ENCODE measurements at places on chromosomes 13 and 19.

GRCh38 chr19:42207767-42208271 lies 9.7 kb downstream of the DEDD2 start:
- no peak for DNase-seq

DNA sequence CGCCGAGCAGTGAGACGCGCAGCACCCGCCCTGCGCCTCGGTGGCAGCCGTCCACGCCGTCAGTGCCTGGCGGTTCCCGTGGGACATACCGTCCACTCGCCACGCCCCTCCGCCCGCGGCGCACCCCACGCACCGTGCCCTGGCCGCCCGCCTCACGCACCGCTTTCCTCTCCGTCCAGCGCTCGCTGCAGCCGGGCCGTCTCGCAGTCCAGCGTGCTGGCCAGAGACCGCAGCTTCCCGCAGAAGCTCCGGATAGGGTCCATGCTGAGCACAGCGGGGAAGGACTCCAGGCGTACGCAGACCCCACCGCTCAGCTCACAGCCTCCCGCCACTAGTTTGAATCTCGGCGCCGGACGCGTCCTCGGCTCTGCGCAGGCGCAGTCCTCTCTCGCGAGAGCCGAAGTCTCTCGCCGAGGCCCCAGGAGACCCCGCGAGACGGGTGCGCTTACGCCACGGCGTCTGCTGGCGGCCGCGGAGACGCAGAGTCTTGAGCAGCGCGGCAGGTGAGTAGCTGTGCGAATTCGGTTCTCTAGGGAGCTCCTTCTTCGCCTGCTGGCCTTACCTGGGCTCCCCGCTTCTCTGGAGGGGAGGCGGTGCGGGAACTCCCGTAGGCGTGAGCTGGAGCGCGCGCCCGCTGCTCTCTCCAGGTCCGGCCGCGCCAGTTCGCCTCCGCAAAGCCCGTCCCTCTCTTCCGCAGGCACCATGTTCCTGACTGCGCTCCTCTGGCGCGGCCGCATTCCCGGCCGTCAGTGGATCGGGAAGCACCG lies at the start of the genes MRPL57 and SKA3:
Gene MRPL57 (plus strand): TSS at position 444 of the 767 bp plus-strand sequence. CDS start 259 bp downstream, at position 703.
Gene SKA3 (minus strand): TSS at position 338 of the 767 bp plus-strand sequence. CDS start 75 bp downstream, at position 263.
- peak; percentile 96 for DNase-seq

- no peak for DNase-seq
These were observed 4.9 kb upstream of the HSPH1 start for GRCh38 chr13:31166591-31166990.

- peak; percentile 65 for DNase-seq
These were observed 520 bp downstream of the ZNF600 start for GRCh38 chr19:52786078-52786463.

DNA sequence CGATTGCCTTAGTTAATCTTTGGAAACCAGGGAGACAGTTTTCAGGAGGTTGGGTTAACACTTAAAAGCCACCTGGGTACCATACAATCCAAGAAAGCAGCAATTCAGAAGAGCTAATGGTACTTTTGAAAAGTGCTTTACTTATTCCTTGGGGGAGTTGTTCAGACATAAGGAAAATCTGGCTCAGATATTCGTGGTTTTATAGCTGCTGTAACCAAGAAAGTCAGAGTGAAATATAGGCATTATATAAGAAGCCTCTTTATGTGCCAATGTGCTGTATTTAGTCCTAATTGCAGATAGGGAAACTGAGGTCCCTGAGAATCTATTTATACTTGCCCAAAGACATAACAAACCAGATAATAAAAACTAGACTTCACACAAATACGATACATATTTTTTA lies 387.5 kb downstream of the COG6 start:
- DNase-seq, result no peak

DNA sequence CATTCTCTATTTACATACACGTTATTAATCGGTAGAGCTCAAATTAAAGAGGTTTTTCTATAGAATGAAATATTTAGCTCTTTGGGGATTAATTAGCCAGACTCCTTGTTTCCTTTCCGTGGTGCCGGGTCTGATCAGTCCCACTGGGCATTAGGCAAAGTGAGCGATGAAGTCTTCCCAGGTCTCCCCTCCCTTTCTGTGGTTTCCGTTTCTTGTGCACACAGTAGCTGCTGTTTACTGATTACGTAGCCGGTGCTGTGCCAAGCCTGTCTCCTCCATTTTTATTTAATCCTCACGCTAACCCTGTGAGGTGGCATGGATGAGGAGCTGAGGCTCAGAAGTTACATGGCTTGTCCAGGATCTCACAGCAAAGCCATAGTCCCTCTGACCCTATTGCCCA lies 9.0 kb downstream of the SLC25A15 start:
- DNase-seq, result no peak

GRCh38 chr19:12983542-12984142 lies 11.6 kb upstream of the NFIX start:
- peak; percentile 88 for DNase-seq

DNA sequence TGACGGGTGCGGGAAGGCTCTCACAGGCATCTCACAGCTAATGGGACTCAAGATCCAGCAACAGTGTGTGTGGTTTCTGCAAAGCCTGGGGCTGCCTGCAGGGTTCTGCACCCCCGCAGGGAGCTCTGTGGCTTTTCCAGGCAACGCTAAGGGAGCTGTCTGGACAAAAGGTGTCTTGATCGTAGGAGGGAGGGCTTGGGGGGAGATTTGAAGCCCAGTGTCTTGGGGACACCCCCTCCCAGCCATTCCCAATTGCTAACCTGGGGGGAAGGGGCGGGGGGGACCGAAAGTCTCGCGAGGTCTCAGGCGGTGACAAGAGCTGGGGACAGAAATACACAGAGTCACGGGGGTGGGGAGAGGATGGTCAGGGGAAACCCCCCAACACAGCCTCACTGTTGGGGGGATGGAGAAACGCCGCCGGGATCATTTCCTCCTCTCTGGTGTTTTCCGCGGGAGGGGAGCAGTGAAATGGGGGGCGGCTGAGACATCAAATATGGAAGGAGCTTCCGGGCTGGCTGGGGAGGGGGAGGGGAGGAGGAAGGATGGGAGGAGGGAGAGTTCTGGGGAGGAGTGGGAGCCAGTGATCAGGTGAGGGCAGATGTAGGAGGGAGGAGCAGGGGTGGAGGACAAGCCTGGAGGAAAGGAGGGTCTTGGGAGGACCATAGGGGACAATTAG lies 13.3 kb downstream of the KCNC3 start:
- DNase-seq, result no peak

DNA sequence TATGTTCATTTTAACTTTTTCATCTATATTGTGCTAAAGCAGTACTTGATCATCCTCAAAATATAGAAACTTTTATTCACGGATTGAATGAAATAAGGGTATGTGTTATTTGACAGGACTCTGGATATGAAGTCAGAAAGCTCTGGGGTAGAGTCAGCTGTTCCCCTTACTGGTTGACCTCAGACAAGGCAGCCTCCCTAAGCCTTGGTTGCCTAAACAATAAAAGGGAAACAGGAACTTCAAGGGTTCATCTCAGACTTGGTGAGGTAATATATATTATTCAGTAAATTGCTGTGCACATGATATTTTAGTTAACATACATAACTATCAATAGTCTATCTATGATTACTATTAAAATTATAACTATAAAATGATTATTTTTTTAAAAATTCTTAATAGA lies 13.6 kb downstream of the POLR1D start:
- DNase-seq, result no peak

DNA sequence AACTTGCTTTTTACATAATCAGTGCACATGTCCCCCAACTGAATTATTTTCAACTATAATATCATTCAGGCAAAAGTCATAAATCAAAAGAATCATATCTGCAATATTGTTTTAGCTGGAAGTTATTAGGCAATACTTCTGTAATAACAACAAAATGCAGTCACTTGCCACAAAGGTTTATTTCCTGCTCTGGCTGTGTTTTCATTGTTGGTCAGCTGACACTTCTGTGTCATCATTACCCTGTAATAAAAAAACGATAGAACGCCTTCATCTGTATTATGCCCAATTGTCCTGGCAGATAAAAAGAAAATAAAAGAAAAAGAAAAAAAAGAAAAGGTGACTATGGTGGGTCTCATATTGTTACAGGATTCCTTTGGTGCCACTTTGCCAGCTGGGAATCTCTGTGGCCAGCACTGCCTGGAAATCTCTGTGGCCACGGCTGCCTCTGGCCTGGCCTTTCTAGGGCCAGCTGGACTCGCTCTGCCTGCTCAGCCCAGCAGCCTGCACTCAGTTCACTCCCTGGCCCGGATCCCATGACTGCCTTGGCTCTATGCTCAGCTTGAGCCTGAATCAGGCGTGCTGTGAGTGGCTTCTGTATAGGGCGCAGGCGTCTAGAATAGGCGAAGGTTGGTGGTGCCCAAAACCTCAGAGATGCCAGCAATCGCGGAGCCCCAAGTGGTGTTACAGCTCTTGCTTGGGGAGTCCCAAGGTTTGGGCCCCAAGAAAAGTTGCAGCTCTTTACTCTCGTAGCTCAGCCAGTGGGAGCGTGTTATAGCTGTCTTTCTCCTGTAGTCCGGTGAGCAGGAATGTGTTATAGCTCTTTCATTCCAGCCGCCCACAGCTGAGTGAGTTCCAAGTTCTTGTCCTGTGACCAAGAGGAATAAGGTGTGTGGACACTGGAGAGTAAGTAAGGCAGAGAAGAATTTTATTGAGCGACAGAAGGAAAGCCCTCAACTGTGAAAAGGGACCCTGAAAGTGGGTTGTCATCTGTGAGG lies 1227.1 kb downstream of the SLITRK1 start:
- DNase-seq, result peak; percentile 46

DNA sequence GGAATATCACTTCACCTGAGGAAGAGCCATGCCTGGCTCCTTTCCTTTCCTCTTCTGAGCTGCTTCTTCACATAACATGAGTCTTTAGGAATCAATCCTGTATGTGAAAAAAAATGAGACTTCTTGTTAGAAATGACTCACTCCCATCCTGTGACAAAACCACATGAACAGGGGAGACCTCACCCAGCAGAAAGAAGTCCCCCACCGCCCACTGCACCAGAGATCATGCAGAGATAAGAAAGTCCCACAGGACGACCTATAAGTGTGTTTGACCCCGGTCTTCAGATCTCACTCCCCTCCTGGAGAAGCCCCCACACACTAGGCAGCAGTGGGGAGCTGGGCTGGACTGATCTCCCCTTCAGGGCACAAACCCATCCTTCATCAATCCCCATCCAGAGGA lies 7.8 kb downstream of the ZNF600 start:
- DNase-seq, result no peak

GRCh38 chr13:60869225-60869624 lies 472.2 kb downstream of the TDRD3 start:
- no peak for DNase-seq

- DNase-seq, result no peak
These were observed 41.5 kb downstream of the PDS5B start for GRCh38 chr13:32627793-32628192.

DNA sequence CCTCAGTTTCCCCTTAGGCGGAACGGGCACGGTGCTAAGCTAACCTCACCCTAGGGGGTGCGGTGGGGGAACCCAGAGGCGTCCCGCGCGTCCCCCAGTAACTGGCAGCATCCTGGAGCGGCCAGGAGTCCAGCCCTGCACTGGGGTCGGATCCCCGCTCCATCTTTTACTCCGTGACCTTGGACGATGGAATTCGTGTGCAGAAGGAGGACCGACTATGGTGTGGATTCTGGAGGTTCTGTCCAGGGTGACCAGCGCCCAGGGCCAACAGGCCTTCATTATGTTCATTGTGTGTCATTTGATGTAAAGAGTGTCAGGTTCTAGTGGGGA lies 630 bp downstream of the SPPL2B start:
- DNase-seq, result no peak

DNA sequence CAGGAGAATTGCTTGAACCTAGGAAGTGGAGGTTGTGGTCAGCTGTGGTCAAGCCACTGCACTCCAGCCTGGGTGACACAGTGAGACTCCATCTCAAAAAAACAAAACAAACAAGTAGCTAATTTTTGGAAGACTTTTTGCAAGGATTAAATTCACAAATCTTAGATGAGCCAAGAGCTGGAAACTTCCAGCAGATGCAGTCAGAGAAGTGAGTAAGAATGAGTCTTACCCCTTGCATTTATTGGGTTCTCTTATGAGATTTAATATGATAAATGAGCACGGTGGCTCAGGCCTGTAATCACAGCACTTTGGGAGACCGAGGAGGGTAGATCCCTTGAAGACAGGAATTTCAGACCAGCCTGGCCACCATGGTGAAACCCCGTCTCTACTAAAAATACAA lies 44.9 kb upstream of the NBEA start:
- no peak for DNase-seq

GRCh38 chr13:37995092-37995491 lies 125.5 kb upstream of the TRPC4 start:
- DNase-seq, result no peak

- no peak for DNase-seq
These were observed 135.6 kb downstream of the KLF12 start for GRCh38 chr13:73998631-73999030.

DNA sequence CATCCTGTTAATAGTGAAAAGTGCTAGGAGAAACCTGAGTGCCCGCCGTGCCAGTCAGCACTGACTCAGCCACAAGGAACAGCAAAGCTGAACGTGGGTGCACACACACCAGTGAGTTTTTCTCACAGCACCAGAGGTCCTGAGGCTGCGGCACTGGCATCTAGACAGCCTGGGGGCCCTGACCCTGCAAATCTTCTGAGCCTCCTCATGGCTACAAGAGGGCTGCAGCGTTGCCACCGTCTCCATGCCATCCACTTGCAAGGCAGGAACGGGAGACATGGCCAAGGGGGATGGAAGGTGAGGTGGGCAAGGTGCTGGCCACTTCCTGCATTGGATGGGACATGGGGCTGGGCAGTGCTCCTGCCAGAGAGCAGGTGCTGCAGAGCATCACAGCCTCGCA lies 211.2 kb upstream of the SOX1 start:
- DNase-seq, result no peak

All from Peyer's patch (tissue), 4 donors.